ENCODE measurements at places on chromosomes 4 and X. TPM values are rescaled to one million over a fixed set of nuclear protein-coding genes. Genes with fewer than 3 reads are reported as not detected.

Gene IQSEC2
- 9.8 TPM for total RNA-seq

DNA sequence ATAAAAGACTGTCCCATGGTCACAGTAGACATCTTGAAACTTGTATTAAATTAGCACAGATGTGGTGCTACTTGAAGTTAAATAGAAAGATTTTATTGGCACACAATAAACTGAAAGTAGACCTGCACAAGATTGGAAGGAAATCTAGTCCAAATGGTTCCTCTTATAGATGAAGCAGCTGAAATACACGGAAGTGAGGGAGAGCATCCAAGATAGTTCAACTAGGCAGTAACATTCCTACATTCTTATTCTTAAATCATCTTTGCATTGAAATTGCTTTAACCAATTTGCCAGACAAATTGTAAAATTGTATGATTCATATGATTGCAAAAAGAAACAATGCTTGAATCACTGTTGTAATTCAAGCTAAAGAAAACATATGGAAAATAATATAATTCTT is 87.6 kb upstream of the VCX3B start:
- DNase-seq, result no peak

Gene PCSK1N
- 53.8 TPM for total RNA-seq

Gene PGAM4
- total RNA-seq, result not detected

DNA sequence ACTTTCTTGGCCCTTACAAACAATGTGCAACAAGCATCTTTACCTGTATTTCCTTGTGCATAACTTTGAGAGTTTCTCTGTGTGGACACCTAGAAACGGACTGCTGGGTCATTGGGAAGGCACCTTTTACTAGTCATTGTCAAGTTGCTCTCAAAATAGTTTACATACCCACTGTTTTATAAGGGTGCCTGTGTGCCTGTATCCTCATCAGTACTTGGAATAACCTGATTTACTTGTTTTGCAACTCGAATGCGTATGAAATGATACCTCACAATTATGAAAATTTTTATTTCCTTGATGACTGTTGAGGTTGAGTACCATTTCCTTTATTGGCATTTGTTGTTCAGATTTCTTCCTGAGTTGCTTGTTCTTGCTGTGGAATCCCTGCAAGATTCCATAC is 150.8 kb downstream of the STIM2 start:
- DNase-seq, result no peak

GRCh38 chr4:124631760-124632159 is 80.8 kb downstream of the ANKRD50 start:
- no peak for DNase-seq

GRCh38 chrX:9052081-9052480 is 18.2 kb upstream of the FAM9B start:
- no peak for DNase-seq

GRCh38 chrX:100717363-100717762 is 14.6 kb downstream of the SYTL4 start:
- DNase-seq, result no peak

Gene ART3
- 2.9 TPM for total RNA-seq

- DNase-seq, result no peak
Observed at GRCh38 chrX:107542040-107542439, 86.3 kb upstream of the PRPS1 start.

DNA sequence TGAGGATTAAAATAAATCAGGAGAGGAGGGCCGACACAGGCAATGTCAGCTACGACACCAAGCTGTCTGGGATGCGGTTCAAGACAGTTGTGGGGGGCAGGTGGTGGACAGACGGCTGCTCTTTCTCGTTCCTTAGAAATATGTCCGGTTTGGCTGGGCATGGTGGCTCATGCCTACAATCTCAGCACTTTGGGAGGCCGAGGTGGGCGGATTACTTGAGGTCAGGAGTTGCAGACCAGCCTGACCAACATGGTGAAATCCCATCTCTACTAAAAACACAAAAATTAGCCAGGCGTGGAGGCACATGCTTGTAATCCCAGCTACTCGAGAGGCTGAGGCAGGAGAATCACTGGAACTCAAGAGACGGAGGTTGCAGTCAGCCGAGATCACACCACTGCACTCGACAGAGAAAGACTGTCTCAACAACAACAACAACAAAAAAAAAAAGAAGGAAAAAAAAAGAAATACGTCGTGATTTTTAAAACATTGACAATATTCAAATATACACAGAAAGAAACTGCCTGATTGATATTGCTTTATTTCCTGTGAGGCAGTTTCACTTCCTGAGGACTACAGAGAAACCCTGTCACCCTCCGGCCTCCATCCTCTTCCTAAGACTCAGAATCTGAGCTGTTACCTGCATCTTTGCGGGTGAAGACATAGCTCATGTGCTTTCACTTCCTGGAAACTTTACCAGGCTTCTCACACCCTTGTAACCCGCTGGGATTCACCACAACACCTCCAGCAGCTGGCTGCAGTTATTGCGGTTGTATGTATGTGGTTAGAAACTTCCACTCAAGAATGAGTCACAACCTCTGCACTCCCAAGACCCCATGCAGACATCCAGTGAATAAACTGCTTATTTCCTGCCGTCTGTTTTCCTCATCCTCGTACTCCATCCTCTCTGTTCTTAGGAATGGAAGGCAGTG is 63.8 kb upstream of the STS start:
- no peak for DNase-seq

GRCh38 chrX:44234116-44234515 is 109.4 kb downstream of the EFHC2 start:
- DNase-seq, result no peak

Gene CABS1
- not detected for total RNA-seq

- no peak for DNase-seq
Observed at GRCh38 chrX:150081076-150081475, 142.8 kb upstream of the EOLA2 start.
